ENCODE measurements at places on chromosomes 4 and X.

DNA sequence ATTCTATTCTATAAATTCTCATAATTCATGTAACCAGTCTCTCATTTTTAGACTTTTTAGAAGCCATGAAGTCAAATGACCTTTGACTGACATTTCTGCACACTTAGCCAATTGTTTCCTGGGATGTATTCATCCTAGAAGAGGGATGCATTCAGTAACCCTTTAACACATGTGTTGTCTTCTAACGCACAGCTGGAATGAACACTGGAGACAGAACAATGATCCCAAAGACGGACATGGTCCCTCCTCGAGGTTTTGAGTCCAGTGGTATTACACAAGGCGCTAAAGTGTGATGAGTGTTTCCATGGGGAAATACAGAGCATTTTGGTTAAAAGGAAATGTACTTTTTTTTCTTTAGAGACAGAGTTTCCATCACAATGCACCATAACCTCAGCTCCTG, 39.8 kb upstream of the CLDN24 start:
- DNase-seq = no peak

DNA sequence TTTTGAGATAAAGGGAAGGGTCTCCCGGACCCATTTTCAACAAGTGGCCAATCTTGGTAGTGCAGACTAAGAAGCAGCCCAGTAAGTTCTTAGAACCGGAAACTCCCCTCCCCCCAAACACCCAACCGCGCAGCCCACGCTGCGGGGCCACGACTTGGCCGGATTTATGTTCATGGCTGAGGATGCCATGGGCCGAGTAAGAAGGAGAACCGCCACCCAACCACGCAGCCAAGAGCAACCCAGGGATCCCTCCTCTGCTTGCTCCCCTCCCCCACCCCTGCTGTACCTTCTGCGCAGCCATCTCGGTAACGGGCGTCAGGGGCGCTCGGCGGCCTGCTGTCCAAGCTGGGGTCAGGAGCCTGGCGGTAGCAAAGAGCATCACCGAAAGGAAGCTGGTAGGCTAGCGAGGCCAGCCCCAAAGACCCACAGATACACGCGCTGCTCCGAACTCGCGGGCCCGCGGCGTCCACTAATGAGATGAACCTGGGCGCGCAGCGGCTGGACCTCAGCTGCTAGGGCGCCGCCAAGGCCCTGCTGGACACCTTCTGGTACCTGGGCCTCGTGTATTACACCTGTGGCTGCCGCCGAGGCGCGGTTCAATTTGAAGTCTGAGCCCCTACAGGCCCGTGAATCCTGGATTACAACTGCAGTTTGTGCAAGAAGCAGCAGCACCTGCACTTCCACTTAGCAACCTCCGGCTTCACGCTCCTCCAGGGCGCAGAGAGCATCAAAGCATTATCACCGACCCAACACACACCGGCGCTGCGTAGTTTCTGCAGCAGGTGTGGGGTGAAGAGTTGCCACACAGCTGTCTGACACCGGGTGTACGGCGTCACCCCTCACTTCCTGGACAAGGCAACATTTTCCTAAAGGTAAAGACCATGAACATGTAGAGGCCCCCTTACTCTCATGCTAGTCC, 63.4 kb downstream of the NUDT10 start:
- peak; percentile 64 for DNase-seq

DNA sequence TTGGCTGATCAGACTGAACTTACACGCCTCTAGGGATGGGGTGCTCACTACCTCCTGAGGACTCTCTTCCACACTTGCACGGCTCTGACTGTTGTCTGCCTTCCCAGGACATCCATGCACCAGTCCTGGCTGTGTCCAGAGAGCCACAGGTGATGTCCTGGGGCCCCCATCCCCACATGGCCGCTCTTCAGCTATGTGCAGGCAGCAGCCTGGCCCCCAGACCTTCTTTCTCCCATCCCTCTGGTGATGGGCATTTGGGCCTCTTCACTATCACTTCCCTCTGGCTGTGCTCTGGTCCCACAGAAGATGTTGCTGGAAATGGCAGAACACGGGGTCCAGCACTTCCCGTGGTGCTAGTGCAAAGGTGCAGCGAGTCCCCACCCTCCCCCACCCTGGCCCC, 40.9 kb upstream of the HMX1 start:
- no peak for DNase-seq

GRCh38 chrX:48999030-48999429, 3.0 kb downstream of the GRIPAP1 start:
- DNase-seq = no peak

DNA sequence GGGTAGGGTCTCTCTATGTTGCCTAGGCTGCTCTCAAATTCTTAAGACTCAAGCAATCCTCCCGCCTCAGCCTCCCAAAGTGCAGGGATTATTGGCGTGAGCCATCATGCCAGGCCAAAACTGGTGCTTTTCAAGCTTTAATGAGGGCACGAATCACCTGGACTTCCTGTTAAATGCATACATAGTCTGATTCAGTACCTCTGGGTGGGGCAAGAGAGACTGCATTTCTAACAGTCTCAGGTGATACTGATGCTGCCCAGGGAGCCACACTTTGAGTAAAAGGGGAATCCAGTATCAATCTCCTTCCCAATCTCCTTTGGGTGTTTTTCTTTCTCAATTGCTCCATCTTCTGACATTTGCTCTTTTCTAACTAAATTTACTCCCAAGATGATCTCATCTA, 96.5 kb downstream of the SH3RF1 start:
- no peak for DNase-seq

DNA sequence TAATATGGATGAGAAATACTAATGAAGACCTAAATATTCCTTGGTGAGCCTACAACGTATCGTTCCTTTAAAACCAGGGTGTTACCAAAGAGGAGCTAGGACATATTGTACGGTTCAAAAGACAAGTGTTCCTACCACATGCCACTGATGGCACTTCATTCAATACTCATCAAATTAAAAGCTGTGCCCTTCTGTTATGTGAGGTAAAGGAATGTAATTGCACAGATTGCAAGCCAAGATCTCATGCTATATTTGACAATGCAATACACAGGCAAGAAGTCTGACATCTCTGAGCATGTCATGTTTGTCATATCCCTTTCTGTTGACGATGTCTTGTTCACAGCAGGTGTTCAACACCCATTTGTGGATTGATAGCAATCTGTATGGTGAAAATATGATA, 6.9 kb downstream of the FGF13 start:
- no peak for DNase-seq

- no peak for DNase-seq
These were observed 167.0 kb upstream of the RASGEF1B start for GRCh38 chr4:81638698-81639097.

Data from stimulated activated CD8-positive, alpha-beta memory T cell treated with anti-CD3 and anti-CD28 coated beads, Interleukin-4, amount 100 ng/mL, for 48 hours (primary cell).